ENCODE measurements at places on chromosomes 16 and 17.

DNA sequence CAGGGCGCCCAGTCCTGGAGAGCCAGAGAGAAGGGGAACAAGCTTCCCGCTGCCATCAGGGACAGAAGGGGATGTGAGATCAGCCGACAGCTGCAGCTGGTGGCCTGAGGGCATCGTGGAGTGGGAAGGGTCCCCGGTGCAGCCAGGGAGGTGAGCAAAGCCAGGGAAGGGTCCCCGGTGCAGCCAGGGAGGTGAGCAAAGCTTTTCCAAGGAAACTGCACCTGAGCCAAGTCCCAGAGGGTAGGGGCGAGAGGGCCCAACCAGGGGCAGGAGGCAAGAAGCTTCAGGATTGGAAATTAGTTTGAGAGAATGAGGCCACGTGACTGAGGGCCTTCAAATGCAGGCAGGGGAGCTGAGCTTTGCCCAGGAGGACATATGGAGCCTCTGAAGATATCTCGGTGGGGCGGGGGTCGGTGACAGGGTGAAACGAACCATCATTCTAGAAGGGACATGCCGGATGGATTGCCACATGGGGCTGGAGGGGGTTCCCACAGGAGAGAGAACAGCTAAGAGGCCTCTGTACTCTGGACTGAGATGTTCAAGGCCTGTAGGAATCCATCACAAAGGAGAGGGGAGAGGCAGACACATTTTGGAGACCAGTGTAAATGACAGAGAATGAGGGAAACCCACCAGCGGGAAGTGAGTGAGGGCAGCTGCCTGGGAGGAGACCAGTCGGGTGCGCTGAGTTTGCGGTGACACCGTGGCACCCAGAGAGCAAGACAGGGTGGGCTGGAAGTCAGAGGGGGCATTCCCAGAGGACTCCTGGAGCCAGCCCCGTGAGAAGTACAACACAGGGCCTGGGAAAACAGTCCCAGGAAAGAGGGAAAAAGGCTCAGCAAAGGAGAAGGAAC lies 31.4 kb upstream of the RPH3AL start:
- no peak for DNase-seq

- DNase-seq: peak; percentile 90
These were observed 10.5 kb upstream of the TSPOAP1 start for GRCh38 chr17:58338841-58339754.

GRCh38 chr16:67077871-67078270 lies 31.9 kb upstream of the PHAF1 start:
- no peak for DNase-seq

GRCh38 chr16:3654249-3654991 lies at the start of gene DNASE1:
Gene DNASE1, plus strand, starts transcription at chr16:3654691. Its CDS starts 683 bp downstream, at chr16:3655374.
- DNase-seq: peak; percentile 79

GRCh38 chr17:40480501-40481003 lies 20.9 kb downstream of the TNS4 start:
- DNase-seq: peak; percentile 90

DNA sequence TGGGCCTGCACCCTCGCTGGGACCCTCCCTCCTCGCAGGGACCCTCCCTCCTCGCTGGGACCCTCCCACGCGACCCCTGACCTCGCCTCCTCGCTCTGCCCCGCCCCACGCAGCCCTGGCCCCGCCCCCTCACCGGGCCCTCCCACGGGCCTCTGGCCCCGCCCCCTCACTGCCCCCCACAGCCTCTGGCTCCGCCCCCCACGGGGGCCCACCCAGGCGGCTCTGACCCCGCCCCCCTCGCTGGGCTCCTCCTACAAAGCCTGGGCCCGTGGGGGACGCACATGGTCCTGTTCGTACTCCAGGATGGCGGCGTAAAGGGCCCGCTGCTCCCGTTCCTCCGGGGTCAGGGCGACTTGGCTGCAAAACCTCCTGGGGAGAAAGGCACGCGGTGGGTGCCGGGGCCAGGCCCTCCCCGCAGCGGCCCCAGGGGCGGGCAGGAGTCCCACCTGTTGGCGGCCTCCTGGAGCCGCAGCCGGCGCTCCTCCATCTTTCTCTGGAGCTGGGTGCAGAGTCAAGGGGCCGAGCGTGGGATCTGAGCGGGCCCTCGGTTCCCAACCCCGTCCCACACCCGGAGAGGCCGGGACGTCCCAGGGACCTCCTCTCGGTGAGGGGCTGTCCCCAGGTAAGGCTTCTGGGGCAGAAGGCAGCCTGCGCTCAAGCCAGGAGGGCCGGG lies 9.0 kb downstream of the VPS9D1 start:
- peak; percentile 90 for DNase-seq

GRCh38 chr17:7610641-7611040 lies 4.1 kb downstream of the FXR2 start:
- no peak for DNase-seq

All from activated CD8-positive, alpha-beta memory T cell treated with anti-CD3 and anti-CD28 coated beads, Interleukin-2, amount 50 U/mL, for 48 hours (primary cell).